ENCODE measurements at places on chromosomes 6 and 20.

DNA sequence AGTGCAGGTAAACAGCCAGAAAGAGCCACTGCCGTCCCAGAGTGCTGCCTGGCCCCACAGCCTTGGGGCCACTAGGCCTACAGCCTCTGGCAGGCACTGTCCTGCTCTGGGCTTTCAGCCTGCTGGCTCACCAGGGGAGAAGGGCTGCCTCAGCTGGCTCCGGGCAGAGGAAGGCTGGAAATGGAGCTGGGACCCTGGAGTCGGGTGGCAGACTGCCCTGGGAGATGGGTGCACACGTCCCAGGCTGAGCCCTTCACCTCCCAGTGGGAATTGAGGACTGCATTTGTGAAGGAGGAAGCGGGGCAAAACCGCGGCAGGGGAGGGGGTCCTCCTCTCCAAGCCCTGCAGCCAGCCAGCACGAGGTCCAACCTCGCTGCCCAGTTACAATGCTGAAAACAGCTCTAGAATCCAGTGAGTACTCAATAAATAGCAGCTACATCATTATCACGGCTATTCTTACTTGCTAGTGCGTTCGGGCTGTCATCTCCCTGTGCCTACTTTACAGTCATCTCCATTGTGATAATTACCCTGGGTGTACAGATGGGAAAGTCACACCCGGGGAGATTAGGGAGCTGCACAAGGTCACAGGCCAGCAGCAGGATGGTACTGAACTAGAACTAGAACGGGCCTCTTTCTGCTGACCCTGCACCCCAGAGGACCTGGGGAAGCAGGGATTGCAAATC lies 13.1 kb downstream of the ACSS1 start:
- no peak for DNase-seq

DNA sequence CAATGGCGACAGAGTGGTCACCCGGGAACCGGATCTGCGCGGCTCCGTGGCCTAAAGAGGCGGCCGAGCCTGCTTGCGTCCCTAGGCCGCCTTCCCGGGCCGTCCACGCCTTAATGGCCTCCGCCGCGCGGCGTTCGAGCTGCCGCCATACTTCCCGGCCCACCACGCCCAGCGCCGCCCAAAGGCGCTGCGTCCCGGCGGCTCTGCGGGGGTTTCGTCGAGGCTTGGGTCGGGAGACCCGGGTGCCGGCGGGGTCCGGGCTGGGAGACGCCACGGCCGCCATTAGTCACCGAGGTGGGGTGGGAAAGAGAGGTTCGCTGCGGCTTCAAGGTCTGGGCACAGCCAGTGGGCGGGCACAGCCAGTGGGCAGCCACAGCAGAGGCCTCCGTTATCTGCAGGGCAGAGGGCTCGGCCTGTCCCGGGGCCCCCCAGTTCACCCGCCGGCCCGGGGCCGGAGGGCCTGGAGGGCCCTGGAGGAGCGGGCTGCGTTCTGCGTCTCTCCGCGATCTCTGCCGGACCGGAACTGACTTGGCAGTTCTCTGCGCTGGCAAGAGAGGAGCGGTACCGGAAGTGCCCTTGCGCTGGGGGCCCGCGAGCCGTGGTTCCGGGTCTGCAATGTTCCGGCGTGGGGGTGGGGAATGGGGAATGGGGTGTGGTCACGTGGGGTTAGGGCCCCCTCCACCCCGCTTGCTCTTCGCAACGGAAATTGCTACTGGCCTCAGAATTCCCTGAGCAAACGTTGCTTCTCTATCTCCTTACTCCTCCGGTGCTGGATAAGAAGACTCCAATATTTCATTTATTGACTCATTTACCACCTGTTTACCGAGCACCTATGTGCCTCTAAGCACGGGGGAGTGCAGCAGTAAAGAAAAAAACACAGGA lies 82.3 kb downstream of the CNBD2 start:
- peak; percentile 53 for DNase-seq

GRCh38 chr6:155968921-155969320 lies 513.3 kb upstream of the NOX3 start:
- no peak for DNase-seq

- DNase-seq: no peak
Measured at GRCh38 chr6:13307508-13307995, 20.8 kb downstream of the TBC1D7 start.
